CD4-positive, alpha-beta T cell treated with Interleukin-15 for 4 hours (primary cell): ENCODE measurements at places on chromosomes 7 and 10.

DNA sequence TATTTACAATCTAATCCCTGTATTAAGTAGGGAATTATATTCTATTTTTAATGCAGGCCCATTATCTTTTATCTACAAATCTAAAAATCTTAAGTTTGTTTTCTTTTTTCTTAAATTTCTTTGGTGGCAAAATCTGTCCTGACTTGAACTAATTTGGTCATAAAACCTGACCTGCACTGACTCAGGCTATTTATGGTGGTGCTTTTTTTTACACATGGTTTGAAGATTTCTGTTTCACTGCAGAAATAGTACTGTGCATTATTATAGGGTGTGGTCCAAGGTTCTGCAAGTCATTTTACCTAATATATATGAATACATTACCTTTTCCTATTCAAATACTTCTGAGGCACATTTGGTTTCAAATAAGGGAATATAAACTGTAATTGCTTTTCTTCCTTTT is 137.0 kb downstream of the CD36 start:
- DNase-seq, result no peak

GRCh38 chr7:126524967-126525366 is 727.8 kb downstream of the GRM8 start:
- DNase-seq, result no peak

DNA sequence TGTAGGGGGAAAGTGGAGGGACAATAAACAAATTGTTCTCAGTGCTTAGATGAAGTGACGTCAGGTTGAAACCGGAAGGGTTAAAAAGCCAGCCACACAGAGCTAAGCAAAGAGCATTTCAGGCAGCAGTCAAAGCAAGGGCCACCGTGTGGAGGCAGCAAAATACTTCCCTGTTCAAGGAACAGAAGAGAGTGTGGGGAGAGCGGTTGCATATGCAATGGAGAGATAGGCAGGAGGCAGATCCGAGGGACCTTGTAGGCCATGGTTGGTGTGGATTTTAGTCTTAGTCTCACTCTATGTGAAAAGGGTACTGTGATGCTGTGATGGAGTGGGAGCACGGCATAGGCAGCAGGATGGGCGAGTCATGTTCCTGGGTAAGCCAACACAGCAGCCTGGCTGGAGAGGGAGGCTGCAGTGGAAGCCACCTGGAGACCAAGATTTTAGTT is 3.8 kb upstream of the STN1 start:
- no peak for DNase-seq

- no peak for DNase-seq
Measured at GRCh38 chr10:4195213-4195612, 410.2 kb upstream of the KLF6 start.

GRCh38 chr10:10056961-10057360 is 960.7 kb upstream of the CELF2 start:
- no peak for DNase-seq

DNA sequence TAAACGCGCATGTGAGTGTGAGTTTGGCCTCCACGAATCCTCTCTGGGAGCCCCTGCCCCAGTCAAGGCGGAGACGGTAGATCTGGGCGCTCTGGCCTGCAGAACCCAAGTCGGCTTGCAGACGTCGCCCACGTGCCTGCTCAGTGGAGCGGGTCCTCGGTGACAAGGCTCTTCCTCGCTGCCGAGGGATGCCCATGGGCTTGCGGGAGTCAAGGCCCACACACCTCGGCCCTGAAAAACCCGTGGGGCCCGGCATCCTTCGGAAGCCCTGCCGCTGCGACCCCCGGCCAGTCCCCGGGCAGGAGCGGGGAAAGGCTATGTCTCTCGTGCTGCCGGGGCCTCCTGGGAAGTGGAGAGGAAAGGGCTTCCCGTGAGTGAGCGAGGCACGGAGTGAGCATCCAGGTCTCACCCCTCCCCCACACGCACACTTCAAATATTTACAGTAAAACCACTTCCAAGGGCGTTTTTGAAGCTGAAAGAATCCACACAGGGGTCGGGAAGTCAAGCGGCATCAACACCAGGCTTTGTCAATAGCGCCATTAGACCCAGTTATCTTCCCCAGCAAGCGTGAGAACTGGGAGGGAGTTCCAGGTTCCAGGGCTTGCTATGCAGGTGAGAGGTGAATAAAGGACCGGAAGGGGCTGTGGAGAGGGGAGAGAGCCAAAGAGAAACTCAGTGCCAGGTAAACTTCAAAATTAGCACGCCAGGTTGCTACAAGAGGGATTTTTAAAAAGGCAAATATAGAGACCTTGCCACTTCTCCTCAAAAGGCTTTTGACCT is 1.1 kb upstream of the MNX1 start:
- DNase-seq, result no peak

DNA sequence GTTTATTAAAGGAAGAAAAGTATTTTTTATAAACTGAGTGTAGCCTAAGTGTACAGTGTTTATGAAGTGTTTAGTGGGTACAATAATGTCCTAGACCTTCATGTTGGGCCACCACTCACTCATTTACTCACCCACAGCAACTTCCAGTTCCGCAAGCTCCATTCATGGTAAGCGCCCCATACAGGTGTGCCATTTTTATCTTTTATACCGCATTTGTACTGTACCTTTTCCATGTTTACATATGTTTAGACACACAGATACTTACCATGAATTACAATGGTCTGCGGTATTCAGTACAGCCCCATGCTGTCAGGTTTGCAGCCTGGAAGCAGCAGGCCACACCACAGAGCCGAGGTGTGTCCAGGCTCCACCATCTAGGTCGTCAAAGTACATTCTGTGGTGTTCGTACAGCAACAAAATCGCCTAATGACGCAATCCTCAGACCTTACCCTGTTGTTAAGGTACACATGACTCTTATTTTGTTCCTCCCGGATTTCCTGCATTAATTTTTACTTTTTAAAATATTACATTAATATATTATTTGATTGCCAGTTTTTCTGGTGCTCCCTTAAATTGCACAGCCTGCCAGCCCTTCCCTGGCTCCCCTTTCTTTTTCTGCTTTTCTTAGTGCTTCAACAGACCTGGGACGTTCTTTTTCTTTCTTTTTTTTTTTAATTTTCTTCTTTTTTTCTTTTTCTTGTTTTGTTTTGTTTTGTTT is 881 bp upstream of the SSBP1 start:
- peak; percentile 4 for DNase-seq
